ENCODE measurements at places on chromosomes 11 and 22. TPM values are rescaled to one million over a fixed set of nuclear protein-coding genes. Genes with fewer than 3 reads are reported as not detected.

Gene CCDC73
- not detected for total RNA-seq

DNA sequence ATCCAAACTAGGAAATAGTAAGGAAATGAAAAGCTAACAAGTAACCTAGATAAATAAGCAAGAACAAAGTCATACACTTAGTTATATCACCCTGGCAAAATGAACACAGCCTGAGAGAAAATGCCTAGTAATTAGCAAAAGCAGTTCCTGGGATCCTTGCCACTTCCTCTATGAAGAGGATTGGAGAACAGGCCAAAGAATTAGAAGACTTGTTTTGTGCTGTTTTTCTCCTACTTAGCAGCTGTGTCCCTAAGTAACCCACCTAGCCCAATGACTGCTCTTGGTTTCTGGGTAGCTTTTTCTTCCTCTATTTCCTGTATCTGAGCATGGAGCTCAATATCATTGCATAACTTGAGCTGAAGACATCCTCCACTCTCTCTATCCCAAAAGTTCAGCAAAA is 713.9 kb downstream of the ETS1 start:
- DNase-seq: no peak

Gene OR51B4
- not detected for total RNA-seq

DNA sequence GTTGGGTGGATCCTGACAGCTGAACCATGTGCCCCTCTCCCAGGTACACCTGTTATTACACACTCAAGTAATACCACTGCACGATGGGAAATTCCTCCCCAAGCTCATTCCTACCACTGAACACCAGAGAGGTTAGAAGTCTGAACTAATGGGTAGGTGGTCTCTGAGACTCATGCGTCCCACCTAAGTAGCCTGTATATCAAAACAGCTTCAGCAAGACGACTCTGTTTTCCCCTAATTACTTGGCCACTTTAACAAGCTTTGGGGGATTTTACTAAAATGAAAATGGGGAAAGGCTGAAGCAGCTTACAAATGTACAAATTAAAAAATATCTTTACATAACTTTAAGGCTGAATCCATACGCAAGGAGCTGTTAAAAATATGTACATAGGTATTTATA is 29.4 kb downstream of the LGR4 start:
- no peak for DNase-seq

DNA sequence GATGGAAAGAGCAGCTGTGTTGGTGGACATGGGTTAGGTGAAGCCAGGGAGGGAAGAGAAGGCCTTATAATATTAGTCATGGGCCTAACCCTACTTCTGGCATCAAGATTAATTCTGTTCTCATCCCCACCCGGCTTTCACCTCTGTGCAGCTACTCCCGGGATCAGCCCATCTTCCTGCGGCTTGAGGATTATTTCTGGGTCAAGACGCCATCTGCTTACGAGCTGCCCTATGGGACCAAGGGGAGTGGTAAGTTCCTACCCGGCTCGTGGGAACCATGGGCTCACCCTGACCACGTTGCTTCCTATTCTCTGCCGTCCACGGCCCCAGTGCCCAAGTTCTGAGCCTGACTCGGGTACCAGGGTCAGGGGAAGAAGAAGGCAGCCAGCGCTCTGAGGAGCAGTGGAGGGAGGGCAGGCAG is 51.6 kb downstream of the ST3GAL4 start:
- DNase-seq: no peak

DNA sequence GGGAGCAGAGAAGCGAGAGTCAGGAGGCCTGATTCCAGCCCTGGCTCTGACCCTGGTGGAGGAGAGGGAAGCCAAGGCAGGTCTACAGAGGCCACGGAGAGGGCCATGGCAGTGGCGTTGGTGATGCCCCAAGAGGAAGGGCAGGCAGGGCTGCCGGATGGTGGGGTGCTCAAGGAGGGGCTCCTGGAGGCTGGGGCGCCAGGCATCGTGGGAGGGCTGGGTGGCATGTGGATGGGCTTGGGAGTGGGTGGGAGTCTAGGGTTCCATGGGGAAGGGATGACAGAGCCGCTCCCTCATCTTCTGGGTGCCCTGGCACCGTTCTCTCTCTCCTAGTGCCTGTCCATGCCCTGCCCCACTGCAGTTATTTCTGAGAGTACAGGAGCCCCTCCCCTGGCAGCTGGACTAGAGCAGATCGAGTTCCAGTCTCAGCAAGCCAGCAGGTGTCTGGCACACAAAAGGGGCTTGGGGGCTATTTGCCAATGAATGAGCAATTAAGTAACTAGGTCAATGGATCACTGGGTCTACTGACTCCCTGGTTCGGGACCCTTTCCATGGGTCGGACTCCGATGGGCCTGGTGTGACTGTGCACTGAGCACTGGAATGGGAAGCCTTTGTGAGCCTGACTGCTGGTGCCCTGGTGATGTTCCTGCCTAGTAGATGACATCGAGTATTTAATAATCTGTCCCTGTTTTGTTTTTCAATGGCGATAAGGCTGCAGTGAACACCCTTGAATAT is 570.0 kb downstream of the TBC1D22A start:
- DNase-seq: peak; percentile 40

GRCh38 chr22:33707581-33707980 is 212.7 kb downstream of the LARGE1 start:
- no peak for DNase-seq

DNA sequence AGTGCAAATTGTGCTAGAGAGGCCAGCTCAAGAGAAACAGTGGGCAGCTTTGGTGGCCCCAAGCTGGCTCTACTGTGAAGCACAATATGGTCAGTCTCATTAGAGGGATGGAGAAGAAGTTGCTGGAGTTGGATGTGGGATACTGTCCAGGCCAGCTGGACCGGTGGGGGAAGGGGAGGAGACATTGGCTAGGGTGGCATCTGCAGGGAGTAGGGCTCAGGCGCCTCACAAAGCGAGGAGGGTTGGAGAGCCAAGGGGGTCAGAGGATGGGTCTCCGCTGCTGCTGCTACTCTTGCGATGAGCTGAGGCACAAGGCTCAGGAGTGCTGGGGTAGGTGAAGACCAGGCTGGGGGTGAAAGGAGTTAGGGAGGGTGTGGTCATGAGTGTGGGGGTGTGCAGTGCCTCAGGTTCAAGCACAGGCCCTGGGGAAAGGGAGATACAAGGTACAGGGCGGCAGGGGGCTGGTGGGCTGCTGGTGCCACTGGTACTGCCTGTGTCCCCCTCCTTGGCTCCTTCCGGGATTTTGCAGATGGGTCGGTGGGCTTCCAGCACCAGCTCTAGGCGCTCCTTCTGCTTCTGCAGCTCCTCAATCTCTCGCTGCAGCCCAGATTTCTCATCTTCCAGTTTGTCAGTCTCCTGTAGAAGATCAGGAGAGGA is 2.3 kb downstream of the CCDC85B start:
- DNase-seq: no peak
